ENCODE measurements at places on chromosomes 6 and 20. TPM values are rescaled to one million over a fixed set of nuclear protein-coding genes. Genes with fewer than 3 reads are reported as not detected.
A peak's percentile ranks its signal among the peaks of the same experiment; 100 is the strongest.

- no peak for DNase-seq
These were observed 120.8 kb upstream of the LGSN start for GRCh38 chr6:63440594-63440993.

- DNase-seq, result no peak
These were observed 7.1 kb downstream of the XKR7 start for GRCh38 chr20:31974951-31975487.

DNA sequence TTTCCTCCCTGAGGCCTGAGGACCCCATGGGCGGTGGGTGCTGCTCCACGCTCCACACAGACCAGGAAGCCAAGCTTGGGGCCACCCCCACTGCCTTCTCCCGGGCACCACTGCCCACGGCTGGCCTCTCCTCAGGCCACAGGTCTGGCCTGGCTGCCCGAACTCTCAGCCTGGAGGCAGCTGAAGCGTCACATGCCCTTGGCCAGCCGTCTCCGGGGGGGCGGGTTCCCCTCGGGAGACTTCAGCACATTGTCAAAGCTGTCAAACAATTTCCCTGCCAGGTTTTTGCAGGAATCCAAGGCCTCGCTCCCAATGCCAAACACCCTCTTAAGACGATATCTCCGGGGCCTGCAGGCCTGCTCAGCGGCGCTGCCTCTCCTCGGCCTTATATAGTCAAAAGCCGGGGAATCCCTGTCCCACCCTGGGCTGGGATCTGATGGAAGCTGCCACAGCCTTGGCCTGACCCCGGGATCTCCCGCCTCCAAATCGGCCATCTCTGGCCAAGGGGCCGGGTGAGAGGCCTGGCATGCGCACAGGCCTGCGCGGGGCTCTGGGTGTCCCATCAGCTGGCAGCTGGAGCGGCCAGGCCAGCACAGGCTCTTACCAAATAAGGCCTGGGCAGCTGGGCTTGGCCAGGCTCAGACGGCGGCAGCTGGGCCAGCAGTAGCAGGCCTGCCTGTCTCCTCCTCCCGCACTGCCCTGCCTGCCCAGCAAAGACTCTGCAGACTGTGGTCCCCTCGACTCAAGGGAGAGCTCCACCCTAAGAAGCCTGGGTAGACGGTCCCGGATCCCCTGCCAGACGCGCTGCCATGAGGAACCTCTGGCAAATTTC lies 49.7 kb downstream of the RBM38 start:
- DNase-seq, result peak; percentile 60

The PNPLA1 gene
- polyA plus RNA-seq, result not detected

DNA sequence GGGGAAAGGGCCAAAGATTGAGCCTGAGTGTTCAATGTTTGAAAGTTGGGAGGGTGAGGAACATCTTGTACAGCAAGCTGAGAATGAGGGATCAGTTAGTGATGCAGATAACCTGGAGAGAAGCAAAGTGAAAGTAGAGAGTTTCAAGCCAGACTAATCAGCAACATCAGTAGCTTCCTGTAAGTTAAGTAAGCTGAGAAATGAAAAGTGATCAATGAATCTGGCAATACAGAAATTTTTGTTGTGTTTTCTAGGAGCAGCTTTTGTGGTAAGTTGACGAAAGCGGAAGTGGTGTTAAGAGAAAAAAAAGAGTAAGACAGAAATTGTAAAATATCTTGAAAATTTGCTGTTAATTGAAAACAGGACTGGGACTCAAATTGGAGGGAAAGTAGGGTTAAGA lies 855.5 kb upstream of the MAP3K7 start:
- DNase-seq, result no peak

The LY6G6F gene
- polyA plus RNA-seq, result not detected

The SLC22A2 gene
- polyA plus RNA-seq, result not detected

- no peak for DNase-seq
These were observed 285.8 kb upstream of the SULF2 start for GRCh38 chr20:48070991-48071652.

- DNase-seq, result no peak
These were observed 3.3 kb upstream of the PCSK2 start for GRCh38 chr20:17223553-17223952.

The ARMC12 gene
- polyA plus RNA-seq, result 0.53 TPM

The FAM8A1 gene
- 17.1 TPM for polyA plus RNA-seq

DNA sequence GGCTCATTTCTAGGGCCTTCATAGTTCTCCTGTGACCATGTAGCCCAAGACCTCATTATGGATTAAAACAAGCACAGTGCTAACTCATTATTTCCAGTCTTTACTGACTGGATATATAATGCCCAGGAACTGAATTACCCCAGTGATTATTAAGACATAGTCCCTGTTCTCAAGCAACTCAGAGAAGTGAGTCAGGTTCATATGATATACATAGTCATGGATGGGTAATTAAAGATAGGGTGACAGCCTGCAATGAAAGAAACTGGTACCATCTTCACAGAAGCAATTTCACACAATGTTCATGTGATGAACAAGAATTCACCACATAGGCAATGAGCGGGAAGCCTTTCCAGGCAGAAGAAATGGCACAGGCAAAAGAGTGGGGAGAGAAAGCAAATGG lies 3.5 kb downstream of the TRIM27 start:
- no peak for DNase-seq

DNA sequence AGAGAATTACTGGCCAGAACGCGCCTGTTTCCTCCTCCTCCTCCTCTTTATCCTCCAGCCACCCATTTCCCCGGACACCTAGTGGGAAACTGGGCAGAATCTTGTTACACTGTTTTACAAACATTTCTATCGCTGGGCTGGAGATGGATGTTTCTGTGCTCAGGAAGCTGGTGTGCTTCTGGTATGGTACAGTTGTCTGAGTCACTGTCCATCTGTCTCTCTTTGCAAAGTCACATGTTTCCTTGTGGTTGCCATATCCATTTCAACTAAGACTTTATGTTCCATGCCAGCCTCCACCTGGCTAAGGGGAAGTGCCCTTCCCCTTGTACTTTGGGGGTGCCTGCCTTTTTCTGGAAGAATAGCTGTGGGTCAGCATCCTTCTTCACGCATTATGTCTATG lies 52.9 kb upstream of the SLC22A16 start:
- DNase-seq, result no peak

The MOXD1 gene
- polyA plus RNA-seq, result 55.9 TPM

- DNase-seq, result no peak
These were observed 144.2 kb upstream of the TNFAIP3 start for GRCh38 chr6:137722749-137723272.

DNA sequence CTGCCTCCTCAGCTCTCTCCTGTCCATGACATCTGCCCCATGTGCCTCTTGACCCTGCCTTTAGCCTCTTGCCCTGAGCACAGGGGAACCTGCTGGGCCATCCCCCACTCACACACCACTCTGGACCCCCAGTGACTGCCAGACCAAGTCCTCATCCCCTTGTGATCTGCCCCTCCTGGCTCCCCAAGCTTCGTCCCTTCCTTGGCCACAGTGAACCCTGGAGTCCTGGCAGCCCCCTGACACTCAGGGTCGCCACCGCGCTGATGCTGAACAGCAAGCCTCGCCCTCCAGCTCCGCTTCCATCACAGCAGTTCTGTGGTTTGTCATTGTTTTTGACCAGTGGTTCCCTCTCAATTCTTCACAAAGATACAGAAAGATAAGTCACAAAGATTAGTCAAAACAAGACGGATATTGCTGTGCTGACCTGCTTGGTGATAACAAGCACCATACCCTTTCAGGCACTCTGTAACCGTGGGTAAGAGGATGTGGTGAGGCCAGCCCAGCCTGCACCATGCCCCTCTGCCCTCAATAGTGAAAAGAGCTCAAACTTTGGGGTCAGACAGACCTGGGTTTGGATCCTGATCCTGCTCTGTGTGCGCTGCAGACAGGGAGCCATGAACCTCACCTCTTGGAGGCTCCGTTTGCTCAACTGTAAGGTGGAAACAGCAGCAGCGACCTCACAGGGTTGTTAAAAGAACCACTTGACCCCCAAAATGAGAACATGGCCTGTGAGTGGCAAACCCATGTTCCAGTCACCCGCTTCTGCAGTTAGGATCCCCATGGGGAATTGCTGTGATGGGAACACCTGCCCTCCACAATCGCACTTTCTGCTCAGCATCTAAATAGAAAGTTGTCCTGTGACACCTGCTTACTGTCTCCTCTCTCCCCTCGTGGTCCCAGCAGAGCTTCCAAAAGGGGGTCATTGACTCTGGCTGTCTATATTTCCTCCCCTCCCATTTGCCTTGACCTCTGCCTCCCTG lies 114.5 kb downstream of the TOX2 start:
- no peak for DNase-seq

- DNase-seq, result no peak
These were observed 99.5 kb downstream of the CDC5L start for GRCh38 chr6:44487002-44487401.

The ERVFRD-1 gene
- not detected for polyA plus RNA-seq

- DNase-seq, result no peak
These were observed 7.6 kb upstream of the UST start for GRCh38 chr6:148738946-148739821.

GRCh38 chr6:75600768-75601167 lies 912 bp upstream of the SENP6 start:
- DNase-seq, result no peak

- DNase-seq, result no peak
These were observed 143.7 kb downstream of the RALGAPA2 start for GRCh38 chr20:20568604-20569205.

The ORC3 gene
- 27.3 TPM for polyA plus RNA-seq

- DNase-seq, result no peak
These were observed 54.6 kb downstream of the RIN2 start for GRCh38 chr20:19812696-19813095.

- DNase-seq, result no peak
These were observed 202.0 kb downstream of the ZFAND3 start for GRCh38 chr6:38021571-38021970.

The MACROD2 gene
- polyA plus RNA-seq, result 0.02 TPM

DNA sequence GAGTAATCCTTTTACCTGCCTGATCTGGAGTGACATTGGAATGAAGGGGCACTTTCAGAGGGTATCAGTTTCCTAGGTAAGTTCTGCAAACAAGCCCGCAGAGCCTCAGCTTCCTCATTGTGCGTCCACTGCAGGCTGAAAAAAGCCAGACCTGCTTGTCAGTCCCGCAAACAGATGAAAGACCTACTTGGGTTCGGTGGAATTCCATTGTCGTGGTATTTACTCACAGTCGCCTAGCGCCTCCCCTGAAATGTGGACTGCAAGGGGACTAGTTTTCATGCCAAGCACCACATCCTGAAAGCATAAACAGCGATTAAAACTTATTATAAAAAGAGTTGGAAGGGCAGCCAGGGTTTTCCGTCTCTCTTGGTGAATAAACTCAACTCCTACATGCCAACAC lies 121.5 kb downstream of the PAX1 start:
- no peak for DNase-seq

Measured in AG04450 (cell line).